ENCODE measurements at places on chromosomes 3 and 15. TPM values are rescaled to one million over a fixed set of nuclear protein-coding genes. Genes with fewer than 3 reads are reported as not detected.

Gene KCNH8
- 0.58 TPM for total RNA-seq

Gene ISG20
- total RNA-seq = 5.2 TPM

Gene GDPGP1
- 7.6 TPM for total RNA-seq

GRCh38 chr3:30453360-30454039, 152.9 kb upstream of the TGFBR2 start:
- no peak for DNase-seq

- no peak for DNase-seq
Measured at GRCh38 chr3:28109829-28110228, 131.6 kb upstream of the CMC1 start.

GRCh38 chr3:72485641-72486040, 362.6 kb downstream of the SHQ1 start:
- no peak for DNase-seq

- DNase-seq = no peak
Measured at GRCh38 chr3:51271172-51271571, 113.9 kb upstream of the MANF start.

DNA sequence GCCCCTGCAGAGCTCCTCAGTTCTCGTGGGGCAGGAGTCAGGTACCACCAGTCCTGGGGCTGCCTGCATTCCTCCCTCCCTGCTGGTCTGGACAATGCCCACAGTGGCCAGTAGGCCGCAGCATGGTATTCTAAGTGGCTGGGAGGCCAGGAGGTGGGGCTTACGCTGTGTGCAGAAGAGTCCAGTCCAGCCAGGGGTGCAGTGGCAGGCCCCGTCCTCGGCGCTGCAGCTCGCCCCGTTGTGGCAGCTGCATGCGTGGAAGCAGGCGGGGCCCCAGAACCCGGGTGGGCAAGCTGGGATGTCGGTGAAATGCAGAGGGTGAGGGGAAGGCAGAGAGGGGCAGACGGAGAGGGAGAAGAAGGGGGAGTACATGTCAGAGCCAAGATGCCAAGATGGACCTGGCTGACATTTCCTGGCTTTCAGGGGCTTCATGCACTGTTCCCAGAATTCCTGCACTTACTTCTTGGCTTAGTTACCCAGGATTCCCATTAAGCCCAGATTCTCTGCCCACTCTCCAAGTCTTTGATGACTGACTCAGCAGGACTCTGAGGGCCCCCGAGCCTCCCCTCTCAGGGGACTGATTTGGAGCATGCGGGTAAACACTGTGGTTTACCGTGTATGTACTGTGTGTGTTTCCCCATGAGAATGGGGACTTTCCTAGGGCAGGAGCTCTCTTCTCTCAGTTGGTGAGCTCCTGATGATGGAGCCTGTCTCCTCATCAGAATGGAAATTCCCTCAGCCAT, 47.5 kb downstream of the RAB11A start:
- DNase-seq = no peak

- DNase-seq = no peak
Measured at GRCh38 chr3:13796701-13797460, 83.0 kb downstream of the WNT7A start.

All from PC-9 (cell line).